Right atrium auricular region (tissue), 2 donors: ENCODE measurements at places on chromosomes 6 and 20.

- no peak for DNase-seq
These were observed 2.2 kb downstream of the FBXL4 start for GRCh38 chr6:98945311-98946115.

DNA sequence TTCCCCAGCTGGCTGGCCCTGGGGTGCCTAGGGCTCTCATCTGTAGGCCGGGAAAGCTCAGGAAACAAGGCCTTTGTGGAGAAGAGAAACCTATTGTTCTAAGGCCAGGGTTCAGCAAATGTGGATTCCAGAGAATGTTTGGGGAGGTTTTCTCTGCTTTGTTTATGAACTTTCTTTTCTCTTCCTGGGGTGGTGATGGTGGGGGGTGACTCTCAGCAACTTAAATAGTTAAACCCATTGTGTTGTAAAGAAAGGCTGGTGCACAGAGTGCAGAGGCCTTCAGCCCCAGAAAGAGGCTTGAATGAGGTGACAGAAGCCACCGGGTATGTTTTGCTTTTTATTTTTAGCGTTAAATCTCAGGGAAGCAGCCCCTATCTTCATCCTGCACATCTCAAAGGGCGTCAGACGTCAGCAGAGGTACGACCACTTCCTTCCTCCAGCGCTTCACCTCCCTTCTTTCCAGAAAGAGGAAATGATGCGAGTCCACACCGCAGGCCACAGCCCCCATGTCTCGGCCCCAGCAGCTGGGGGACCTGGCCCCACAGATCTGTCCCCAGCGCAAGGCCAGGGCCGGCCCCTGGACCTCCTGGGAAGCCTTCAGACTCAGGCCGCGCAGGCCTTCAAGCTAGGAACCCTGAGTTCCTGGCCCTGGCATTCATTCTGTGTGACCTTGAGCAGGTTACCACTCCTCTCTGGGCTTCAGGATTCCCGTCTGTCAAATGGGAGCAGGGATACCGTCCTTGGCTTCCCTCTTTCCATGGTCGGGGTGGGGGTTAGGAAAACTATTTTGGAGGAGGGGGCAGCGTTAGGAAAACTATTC, 605 bp upstream of the PPP1R16B start:
- DNase-seq, result no peak

DNA sequence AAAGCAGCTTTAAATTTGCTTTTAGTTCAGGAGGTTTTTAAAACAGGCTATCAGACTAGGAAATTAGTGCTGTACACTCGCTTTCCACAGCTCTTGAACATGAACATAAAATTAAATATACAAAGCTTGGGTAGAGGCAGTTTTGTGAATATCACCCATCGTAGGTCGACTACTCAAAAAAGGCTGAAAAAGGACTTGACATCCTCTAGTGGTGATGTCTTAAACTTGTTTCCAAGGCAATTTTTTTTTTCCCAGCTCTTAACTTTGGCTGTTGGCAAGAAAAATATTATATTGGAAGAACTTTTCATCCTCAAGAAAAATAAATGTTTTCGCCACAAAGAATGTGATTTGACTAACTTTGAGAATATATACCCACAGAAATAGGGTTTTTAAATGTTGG, 2.9 kb downstream of the MAP7 start:
- DNase-seq, result no peak

DNA sequence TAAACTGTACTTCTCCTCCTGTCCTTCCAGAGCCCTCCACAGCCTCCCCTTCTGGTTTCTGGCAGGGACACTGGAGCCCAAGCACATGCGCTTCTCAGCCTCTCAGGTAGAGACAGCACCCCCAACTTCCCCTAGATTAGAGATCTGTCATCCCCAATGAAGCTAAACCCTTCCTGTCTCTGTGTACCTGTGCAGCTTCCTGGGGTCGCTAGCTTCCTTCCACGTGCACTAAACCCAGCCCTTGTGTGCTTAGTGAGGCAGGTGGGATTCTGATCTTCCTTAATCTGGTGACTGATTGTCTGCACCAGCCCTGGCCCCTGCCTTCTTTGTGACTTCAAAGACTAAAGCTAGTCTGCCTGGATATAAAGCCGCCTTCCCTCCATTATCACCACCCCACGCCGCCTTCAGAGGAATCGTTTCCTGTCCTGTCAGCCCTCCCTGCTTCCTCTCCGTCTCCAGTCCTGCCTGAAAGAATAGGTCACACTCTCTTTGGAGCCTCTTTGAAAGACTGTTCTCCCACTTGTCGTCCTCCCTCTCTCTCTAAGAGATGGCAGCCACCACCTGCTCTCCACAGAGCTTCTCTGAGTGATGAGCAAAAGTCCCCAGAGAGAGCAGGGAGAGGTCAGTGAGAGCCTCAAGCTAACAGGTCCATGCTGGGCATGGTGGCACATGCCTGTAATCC, 27.5 kb downstream of the CAPN11 start:
- no peak for DNase-seq

DNA sequence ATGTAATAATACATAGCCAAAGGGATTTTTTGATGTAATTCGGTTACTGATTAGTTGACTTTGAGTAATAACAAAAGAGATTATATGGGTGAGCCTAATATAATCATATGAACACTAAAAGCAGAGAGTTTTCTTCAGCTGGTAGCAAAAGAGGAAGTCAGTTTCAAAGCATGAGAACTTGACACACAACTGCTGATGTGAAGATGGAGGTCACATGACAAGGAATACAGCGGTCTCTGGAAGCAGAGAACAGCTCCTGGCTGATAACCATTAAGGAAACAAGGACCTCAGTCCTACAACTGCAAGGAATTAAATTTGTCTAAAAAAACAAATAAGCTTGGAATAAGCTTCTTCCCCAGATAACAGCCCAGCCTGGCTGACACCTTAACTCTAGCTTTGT, 154.5 kb upstream of the PRND start:
- DNase-seq, result no peak

GRCh38 chr20:17225851-17226409, 910 bp upstream of the PCSK2 start:
- DNase-seq, result no peak

- DNase-seq, result no peak
These were observed 424.8 kb downstream of the QKI start for GRCh38 chr6:163839296-163839695.

DNA sequence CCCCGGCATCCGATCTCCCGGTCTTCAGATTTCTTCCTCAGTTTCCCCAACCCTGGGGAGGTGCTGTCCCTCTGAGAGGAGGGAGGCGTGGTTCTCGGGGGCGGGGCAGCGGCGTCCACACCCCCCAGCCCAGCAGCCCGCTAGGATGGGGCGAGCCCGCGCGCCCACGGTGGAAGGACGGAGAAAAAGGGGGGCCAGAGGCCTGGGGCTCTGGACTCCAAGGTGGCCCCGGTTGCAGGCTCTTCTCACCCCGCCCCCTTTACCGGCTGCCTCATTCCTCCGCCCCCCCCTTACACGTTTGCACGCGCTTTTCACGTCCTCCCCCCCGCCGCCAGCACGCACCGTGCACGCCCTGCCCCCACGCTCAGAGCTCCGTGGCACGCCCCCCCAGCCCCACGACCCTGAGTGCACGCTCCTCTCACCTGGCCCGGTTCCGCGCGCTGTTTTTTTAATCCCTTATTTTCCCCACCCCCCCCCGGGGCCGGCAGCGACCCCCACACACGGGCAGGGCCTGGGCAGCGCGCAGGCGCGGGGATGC, 402 bp downstream of the ZBTB12 start:
- DNase-seq, result no peak

DNA sequence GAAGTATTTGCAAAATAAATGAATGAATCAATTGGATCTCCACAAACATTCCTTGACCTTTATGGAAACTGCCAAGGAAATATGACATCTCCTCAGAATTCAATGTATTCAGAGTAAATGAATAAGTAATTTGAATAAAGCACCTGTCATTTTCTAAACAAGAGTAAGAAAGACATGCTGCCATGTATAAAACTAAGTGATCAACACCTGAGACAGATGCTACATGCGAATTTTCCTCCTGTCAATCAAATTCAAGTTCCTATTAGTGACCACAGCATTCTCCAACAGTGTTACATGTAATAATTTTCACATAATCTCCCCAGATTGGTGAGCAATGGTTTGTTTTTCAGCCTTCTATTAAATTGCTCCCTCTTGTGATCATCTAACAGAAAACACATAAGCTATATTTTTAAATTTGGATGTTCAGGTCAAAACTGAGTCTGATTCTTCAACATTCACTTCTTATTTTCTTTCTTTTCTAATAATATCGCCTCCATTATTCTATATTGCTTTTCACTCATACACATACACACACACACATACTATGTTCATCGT, 163.2 kb upstream of the RNF217 start:
- DNase-seq, result no peak

GRCh38 chr6:160996131-160996601, 4.6 kb downstream of the MAP3K4 start:
- no peak for DNase-seq

- DNase-seq, result no peak
These were observed 529.1 kb upstream of the CITED2 start for GRCh38 chr6:139903411-139904157.

DNA sequence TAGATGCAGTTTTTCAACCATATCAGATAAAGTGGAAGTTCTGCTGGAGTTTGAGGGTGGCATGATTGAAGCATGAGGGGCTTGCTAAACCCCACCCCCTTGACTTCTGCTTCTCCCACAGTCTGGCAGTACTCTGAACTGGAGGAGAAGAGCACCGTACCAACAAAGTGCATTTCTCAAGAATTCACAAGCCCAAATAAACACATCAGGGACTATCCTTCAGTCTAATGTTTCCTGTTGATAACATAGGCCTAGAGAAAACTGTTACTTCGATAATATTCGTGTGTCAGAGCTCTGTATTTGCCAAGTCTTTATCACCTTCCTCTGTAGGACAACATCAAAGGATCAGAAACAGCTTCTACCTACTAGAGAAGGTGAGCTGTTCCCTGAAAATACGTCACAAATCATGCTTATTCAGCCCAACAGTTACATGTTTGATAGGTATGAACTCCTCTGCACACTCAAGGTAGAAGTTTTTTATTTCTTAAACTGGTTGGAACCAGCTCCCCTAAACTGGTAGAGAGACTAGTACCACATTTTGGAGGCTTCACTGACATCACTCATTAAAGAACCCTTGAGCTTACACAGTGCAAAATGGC, 153.2 kb upstream of the PRND start:
- no peak for DNase-seq

DNA sequence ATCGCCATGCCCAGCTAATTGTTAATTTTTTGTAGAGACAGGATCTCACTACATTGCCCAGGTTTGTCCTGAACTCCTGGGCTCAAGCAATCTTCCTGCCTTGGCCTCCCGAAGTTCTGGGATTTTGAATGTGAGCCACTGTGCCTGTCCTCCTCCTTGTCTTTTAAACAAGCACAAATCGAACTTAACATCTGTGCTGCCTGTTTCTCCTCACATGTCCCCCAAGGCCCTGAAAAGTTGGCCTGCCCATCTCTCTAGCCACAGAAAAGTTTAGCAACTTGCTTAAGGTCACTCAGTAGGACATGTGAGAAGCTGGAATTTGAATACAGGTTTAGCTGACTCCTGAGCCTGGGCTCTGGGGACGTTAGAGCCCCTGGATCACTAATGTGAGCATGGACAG, 115.7 kb upstream of the KCNG1 start:
- DNase-seq, result no peak
